ENCODE measurements at places on chromosomes 3 and 15.

DNA sequence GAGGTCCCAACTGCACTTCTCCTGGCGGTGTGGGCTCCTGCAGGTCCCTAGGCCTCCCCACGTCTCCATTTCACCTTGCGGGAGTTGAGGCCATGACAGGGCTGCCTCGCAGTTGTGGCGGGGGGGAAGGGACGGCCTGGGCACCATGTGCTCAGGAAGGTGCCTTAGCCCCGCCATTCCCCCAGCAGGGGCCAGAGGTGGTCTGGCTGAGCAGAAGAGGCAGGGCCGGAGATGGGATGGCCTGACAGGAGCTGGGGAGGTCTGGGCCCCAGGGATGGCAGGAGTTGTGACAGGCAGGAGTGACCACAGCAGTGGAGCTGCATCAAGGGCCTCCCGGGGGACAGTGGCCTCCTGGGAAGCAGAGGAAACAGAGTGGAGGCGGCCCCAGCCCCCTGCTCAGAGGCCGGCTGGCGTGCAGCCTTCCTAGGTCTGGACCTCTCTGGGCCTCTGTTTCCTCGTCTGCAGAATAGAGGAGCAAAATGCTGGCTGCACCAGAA, 18.7 kb upstream of the KLF15 start:
- DNase-seq: no peak

- DNase-seq: no peak
Measured at GRCh38 chr15:48581219-48581618, 64.3 kb downstream of the FBN1 start.

DNA sequence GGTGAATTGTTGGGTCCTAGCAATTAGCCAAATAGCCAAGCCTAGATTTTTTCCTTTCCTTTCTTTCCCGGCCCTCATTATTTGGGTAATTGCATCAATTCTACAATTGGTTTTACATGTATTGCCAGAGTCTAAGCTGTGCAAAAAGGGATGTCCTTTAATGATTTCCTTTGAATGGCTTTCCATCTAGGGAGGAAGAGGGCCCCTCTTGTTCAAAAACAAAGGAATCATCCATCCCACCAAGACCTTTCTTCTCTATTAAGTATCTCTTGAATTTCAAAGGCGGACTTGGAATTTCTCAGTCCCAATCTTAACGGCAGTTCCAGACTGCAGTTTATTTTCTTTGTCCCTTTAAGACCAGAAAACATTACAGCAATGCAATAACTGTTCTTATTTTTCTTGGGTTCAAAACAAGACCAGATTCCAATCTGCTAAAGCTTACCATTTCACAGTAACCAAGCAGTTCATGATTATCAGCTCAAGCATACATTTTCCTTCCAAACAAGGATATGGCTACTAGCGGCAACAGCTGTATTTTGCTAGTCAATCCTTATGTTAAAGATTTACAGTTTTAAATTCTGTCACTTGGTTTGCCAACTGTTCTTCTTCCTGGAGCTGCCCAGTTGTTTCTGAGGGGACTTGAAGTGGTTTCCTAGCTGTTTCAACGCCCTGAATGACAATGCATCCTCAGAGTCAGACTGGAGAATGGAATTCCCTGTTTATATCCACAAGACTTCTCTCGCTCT, 91.4 kb upstream of the LRIG1 start:
- DNase-seq: no peak

- DNase-seq: no peak
Measured at GRCh38 chr3:24471486-24471885, 23.2 kb downstream of the THRB start.

DNA sequence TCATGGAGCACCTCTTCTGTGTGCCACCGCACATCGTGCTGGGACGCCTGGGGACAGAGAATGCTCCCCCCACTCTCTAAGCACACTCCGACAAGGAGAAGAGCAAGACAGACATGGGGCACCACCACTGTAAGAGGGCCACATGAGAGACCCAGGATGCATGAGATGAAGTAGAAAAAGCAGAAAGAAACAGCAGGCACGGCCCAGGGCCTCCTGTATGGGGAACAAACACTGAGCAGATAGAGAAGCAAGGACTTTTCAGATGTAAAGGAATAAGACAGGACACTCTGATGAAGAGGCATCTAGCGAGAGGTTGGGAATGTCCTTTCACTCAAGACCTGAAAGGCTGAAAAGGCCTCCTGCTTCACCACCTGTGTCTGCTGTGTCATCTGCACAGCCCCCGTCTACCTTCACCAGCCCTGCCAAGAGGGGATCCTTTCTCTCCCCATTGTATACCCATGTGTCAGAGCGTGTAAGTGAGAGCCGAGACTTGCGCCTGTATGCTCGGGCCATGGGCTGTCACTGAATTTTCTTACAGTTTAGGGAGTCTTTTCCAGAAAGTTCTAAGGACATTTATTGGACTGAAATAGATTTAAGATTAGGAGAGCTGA, 125.6 kb downstream of the LRRK1 start:
- no peak for DNase-seq

DNA sequence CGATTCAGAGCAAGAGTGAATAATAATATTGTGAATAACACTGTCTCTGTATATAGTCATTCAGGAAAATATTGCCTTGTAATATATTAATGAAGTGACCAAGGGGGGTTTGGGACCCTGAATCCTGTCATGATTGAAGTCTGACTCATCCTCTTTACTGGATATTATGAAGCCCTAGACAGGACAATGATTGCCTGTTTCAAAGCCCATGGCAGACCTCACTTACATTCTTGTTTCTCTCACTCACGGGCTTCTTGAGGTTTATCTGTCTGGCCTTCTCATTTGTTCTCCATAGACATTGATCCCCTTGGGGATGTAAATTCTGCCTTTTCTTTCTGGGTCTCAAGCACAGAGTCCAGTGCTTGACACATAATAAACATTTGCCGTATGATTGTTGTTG, 449.3 kb upstream of the THRB start:
- DNase-seq: no peak

DNA sequence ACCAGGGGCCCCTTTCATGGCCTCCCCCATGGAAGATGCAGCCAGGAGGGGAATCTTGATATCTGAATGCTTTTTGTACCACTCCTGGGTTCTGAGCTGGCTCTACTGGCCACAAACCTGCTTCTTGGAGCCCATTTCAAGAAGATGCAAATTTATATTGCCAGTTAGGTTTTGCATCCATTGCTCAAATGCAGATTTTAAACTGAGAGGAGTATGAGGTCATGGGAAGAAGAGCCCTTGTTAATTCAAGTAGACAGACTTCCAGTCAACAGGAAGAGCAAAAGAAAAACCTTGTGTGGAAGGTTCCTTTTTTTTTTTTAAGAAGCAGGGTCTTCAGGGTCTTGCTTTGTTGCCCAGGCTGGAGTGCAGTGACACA, 133.5 kb downstream of the PDZRN3 start:
- no peak for DNase-seq

DNA sequence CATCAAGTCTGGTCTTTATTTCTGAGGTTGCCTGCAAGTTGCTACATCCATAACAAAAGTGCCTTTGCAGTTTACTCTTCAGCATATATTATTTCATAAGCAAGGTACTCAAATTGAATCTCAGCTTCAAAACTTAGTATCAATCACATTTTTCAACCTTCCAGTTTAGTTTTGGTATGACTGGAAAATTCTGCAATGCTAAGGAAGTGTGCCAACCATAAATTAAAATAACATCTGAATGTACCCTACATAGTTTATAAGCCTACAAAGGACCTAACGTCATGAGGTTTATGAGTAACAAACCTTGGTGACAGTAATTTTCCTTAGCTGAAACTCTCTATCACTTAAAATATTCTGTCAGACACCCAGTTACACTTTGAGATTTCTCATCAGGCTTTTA, 62.8 kb downstream of the THBS1 start:
- DNase-seq: no peak

DNA sequence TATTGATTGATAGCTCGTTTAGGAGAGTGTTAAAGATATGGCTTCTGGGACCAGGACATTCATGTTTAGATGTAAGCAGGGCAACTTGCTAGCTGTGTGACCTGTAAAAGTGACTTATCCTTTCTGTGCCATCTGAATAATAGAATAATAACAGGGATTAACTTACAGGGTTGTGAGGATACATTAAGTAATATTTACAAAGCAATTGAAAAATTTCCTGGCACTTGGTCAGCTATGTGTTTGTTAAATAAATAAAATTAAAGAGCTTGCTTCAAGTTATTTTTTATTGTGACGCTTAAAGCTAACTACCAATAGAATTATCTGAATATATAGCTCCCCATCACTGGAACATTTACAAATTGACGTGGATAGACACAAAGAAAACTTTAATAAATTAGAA, 287.9 kb upstream of the CDIN1 start:
- DNase-seq: no peak

GRCh38 chr3:138062626-138063025, 52.7 kb downstream of the CLDN18 start:
- no peak for DNase-seq

DNA sequence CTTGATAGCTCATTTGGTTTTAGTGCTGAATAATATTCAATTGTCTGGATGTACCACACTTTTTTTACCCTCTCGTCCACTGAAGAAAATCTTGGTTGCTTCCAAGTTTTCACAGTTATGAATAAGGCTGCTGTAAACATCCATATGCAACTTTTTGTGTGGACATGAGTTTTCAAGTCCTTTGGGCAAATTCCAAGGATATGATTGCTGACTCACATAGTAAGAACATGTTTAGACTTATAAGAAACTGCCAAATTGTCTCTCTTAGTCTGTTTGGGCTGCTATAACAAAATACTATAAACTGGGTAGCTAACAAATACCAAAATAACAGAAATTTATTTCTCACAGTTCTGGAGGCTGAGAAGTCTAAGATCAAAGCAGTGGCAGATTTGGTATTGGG, 59.5 kb upstream of the TNFSF10 start:
- DNase-seq: no peak

GRCh38 chr15:71788646-71789579, 21.4 kb upstream of the NR2E3 start:
- no peak for DNase-seq

GRCh38 chr3:117811786-117812185, 1102.2 kb downstream of the TUSC7 start:
- DNase-seq: no peak

DNA sequence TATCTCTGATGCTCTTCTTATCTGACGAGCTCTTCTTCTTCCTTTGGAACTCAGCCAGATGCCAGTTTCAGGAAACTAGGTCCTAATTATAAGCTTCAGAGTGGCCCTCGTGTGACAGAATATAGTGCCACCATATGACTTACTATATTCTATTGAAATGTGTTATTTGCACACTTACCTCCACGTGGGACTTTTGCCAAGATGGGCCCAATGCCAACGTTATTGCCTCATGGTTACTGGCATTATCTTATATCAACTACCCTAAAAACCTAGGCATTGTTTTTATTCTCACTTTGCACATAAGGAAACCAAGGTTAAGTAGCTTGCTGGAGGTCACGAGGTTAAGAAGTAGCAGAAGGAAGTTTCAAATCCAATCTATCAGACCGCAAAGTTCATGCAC, 71.3 kb upstream of the SLCO3A1 start:
- no peak for DNase-seq

DNA sequence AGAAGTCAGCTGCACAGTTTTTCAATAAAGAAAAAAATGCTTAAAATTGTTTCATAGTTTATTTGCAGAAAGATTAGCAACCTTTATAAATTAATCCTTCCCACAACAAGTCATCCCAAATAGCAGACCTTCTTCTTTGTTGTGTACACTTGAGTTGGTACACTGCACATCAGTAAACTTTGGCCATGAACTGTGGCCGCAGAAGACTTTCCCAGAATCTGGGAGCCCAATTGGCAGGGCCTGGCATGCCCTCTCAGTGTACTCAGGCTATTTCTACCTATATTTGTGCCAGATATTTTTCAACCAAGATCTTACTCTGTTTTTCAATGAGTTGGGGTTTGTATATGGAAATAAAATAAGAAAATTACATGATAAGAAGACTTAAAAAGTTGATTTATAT, 133.1 kb downstream of the DIPK2A start:
- no peak for DNase-seq

- DNase-seq: no peak
Measured at GRCh38 chr3:71206305-71207165, 377.0 kb downstream of the FOXP1 start.

- no peak for DNase-seq
Measured at GRCh38 chr3:110684466-110684865, 387.1 kb upstream of the NECTIN3 start.

DNA sequence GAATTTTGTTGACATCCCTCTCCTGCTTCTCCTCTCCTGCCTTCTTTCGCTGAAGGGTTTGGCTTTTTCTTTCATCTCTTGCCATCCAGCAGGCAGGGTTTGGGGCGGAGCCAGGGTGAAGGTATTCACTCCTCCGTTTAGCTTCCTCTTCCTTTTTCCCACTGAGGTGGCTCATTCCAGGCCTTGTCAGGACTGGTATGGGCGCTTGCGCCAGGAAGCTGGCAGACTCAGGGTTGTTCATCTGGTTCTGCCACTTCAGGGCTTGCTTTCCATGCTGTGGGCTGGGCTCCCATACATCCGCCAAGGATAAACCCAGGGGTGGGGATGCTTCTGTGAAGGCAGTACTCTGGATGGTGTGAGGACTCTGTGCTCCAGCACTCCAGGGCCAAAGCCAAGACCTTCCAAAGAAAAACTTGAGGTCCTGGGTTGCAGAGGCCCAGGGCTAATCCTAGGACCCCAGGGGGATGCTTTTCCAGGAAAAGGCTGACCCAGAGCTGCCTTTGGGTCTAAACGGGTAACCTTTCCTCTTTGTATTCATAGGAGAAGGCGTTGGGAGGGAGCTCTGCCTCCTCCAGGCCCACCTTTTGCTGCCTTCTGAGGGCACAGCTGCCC, 7.7 kb upstream of the AMOTL2 start:
- no peak for DNase-seq

DNA sequence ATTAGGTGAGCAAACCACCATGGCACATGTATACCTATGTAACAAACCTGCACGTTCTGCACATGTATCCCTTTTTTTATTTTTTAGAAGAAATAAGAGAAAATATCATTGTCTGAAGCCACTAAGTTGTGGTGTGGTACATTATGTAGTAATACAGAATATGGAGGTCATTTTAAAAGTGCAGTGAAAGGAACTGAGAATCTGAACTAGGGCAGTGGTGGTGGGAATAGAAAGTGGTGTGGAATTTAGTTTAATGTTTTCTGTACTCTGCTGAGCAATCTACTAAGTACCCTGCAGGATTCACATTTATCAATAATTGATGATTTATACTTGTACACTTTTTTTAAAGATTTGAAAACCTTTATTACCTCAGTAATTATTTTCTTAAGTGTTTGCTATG, 283.5 kb downstream of the CHL1 start:
- no peak for DNase-seq

DNA sequence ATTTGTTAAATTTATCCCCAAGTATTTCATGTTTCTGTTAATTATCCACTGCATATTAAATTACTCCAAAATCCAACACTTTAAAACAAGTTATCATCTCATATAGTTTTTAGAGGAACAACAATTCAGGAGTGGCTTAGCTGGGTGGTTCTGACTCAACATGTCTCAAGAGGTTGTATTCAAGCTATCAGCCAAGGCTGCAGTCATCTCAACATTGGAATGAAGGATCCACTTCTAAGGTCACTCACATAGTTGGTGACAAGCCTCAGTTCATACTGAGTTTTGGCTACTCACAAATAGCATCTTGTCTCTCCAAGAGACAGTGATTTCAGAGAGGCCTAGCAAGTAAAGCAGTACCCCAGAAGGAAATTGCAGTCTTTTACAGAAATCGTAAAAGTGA, 134.7 kb downstream of the NR2E3 start:
- DNase-seq: no peak

Data from activated CD8-positive, alpha-beta memory T cell treated with anti-CD3 and anti-CD28 coated beads for 1 hour (primary cell).